ENCODE measurements at places on chromosomes 3 and 15. TPM values are rescaled to one million over a fixed set of nuclear protein-coding genes. Genes with fewer than 3 reads are reported as not detected.

The BFSP2 gene
- polyA plus RNA-seq = not detected

The ARHGAP31 gene
- polyA plus RNA-seq = 25.3 TPM

The MYO5A gene
- polyA plus RNA-seq = 110 TPM

The NMNAT3 gene
- 12.1 TPM for polyA plus RNA-seq

The TRIM42 gene
- not detected for polyA plus RNA-seq

The SNX22 gene
- polyA plus RNA-seq = 33.0 TPM

The FAM174B gene
- 19.0 TPM for polyA plus RNA-seq

The NPAP1 gene
- 0.40 TPM for polyA plus RNA-seq

The GABPB1 gene
- 18.4 TPM for polyA plus RNA-seq

The TRPM1 gene
- not detected for polyA plus RNA-seq

Data from spinal cord (tissue), 10 donors.